ENCODE measurements at places on chromosomes 3 and 15.

GRCh38 chr3:131739211-131739610, 236.4 kb upstream of the MRPL3 start:
- DNase-seq = no peak

DNA sequence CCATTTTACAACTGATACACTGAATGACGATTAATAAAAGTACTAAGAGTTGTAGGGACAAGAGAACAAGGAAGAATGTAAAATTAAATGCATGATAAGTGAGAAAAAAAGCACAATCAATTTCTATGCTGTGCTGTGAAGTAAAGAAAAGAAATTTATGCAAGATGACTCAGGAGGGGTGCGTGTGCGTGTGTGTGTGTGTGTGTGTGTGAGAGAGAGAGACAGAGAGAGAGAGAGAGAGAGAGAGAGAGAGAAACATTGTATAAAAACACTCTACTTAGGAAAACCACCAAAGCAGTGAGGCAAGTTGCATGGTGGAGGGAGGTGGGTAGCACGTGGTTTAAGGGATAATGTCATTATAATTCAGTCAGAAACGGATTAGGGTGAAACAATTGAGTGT, 580.8 kb upstream of the ALCAM start:
- DNase-seq = no peak

GRCh38 chr3:192887701-192888100, 30.0 kb downstream of the MB21D2 start:
- no peak for DNase-seq

GRCh38 chr3:180402471-180403073, 199.4 kb upstream of the TTC14 start:
- no peak for DNase-seq

DNA sequence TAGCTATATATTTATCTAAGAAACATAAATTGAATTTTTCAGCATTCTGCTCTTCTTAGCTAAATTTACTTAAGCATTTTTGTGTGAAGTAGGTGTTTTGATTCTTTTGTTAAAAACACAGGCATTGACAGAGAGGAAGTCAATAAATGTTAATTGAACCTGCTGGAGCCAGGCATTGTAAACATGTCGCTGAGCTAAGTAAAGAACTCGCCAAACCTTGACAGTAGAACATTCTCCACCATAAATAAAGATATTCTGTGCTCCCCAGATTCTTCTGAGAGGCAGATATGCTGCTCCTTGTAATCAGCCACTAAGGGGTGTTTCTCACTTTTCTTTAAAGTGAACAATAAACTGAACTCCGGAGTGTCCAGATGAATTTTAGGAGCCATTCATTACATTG, 38.4 kb downstream of the SYNM start:
- no peak for DNase-seq

DNA sequence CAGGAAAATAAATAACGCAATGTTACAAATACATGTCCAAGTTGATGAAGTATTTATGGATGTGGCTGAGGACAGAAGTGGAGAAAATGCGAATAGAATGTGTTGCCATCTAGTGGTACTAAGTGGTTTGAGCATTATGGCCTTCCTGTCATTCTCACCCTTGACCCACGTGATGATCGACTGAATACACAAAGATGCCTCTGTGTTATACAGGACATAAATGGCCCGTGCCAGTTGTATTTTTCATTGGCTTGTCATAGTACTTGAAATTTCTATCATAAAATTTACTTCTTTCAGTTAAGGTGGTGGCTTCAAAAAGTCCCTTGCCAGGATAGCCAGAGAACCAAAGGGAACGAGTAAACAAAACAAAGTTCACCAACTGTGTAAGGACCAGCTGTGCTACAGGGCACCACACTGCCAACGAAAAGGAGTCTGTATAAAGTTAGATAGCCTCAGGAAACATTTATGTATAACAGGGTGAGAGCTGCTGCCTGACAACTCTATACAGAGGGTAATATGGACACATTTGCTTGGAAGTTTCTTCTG, 103.7 kb downstream of the MYH15 start:
- peak; percentile 11 for DNase-seq

GRCh38 chr3:132880986-132881385, 157.2 kb upstream of the TMEM108 start:
- DNase-seq = no peak

GRCh38 chr15:31280046-31280830, 46.4 kb upstream of the KLF13 start:
- no peak for DNase-seq

DNA sequence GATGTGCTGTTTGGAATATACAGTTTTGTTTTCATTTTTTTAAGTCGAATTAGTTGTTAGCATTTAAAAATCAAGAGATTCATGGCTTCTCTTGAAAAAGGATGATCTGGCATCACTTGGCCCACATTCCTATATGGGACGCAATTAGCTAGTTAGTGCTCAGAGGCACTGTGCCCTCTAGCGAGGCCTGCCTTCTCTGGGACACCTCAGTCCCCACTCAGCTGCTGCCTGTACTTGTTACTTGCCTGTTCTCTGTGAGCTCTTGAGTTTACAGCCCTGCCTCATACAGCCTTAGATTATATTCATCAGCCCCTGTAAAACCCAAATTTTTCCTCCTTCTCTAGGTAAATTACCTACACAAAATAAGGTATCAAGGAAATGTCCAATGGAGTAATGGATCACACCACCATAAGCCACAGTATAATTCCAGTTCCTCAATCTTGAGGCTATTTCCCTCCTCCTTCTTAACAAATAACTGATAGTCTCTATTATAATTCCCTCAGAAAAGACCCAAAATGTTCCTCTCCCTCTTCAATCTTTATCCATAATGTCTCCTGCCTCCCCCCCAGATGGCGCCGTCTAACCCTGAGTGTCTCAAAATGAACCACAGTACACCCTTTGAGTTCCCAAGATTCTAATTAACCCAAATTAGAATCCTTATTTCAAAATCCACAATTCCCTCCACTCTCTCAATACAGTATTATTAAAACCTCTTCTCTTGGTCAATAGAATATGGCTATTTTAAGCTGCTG, 2.7 kb downstream of the ZMAT3 start:
- DNase-seq = no peak
